T-helper 2 cell (primary cell): ENCODE measurements at places on chromosomes 5 and 9.

DNA sequence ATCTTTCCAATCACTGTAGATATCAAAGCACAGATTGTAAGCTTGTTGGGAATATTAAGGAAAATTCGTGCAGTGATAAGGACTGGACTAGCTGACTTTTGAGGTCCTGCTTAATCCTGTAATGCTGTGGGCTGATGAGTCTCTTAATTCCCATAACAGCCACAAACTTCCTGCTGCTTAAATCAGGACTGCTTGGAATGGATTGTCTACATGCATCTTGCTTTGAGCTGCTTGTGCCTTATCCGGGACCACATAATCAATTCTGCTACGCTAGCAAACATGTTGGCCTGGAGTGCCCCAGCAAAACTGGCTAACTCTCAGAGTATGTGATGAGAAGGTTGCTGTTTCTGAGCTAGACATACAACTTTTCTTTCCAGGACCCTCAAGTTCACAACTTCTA lies 79.6 kb downstream of the SNCAIP start:
- no peak for DNase-seq

DNA sequence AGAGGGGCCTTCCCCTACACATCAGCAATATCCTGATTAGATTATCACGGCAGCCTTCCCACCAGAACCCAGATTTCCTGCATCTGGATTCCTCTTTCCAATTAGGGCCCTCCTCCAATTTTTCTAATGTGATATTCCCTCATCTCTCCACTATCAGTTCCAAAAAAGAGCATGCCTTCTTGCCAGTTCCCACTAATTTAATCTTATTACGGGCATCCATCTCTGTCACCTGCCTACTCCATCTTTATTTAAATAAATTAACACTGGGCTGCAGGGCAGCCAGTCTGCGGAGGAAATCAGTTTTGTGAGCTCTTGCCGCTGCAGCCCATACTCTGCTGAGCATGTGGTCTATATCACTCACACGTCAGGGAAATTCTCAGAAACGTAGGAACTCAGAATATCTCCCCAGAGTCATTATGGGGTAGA lies 16.6 kb upstream of the FBP2 start:
- DNase-seq, result no peak

DNA sequence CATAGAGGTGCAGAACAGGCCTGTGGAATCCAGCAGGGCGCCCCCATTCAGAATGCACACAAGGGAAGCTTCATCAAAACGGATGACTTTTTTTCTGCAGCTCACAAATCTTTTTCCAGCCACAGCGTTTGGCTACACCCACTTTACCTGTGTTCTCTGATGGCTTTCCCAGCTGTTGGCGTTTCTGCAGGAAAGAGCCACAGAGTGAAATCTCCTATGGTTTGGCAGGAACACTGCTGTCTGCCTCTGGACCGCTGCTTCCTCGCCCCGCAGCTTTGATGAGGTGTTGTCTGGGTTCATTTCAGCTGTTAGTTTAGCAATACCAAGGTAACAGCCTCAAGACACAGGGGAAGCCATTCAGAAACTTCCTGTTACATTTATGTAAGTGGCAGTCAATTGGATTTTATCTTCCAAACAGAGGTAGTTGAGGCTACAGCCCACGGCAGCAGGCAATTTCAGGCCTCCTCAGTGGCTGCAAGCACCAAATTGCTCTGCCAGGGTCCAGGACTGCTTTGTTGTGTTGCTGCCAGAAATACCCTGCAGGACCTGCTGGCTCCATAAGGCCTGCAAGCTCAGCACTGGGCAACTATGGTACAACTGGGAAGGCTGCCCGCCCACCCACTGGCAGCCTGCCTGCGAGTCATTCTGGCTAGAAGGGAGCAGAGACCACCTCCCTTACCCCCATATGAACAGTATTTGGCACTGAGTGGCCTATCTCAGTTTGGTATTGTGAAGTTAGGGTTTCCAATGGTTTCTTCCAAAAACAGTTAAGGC lies 96.7 kb downstream of the MVB12B start:
- DNase-seq, result peak; percentile 15

DNA sequence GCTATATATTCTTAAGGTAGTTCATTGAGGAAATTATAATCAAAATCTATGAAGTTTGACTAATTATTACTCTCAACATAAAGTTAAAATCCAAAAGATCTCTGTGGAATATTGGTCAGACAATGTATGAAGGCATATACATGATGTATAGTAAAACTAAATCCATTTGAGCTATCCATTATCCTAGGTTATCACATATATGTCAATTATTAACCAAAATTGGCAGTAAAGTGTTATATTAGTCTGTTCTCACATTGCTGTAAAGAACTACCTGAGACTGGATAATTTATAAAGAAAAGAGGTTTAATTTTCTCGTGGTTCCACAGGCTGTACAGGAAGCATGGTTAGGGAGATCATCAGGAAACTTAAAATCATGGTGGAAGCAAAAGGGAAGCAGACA lies 511.7 kb upstream of the SGCD start:
- DNase-seq, result no peak

GRCh38 chr5:127517110-127517479 lies 345 bp upstream of the PRRC1 start:
- no peak for DNase-seq

- DNase-seq, result no peak
Observed at GRCh38 chr9:13354733-13355132, 75.2 kb upstream of the MPDZ start.

GRCh38 chr9:15572200-15572770 lies 19.4 kb downstream of the CCDC171 start:
- DNase-seq, result no peak

DNA sequence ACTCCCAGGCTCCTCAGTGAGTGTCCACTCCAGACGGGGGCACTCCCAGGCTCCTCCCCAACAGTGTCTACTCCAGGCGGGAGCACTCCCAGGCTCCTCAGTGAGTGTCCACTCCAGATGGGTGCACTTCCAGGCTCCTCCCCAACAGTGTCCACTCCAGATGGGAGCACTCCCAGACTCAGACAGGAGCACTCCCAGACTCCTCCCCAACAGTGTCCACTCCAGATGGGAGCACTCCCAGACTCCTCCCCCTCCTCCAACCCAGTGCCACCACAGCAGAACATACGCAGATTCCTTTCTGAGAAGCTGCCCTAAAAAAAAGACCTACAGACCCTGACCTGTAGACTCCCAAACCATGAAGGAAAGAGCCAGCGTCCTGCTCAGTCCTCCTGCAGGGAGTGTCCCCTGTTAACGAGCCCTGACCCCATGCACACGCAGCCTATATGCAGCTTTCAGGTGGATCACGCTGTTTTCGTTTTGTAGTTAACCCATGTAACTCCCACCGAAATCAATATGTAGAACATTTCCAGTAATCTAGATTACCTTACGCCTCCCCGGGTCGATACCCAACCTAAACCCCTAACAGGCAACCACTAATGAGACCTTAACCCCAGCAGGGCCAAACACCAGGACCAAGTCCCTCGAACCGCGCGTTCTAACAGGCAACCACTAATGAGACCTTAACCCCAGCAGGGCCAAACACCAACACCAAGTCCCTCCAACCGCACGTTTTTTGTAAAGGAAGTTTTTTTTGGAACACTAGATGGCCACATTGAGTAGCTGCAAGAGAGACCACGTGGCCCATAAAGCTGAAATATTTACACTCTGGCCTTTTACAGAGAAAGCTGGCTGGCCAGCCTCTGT lies 15.7 kb downstream of the PNPLA7 start:
- no peak for DNase-seq

- no peak for DNase-seq
Observed at GRCh38 chr9:76459694-76460635, 983 bp downstream of the GCNT1 start.

- peak; percentile 80 for DNase-seq
Observed at GRCh38 chr5:160467555-160468362, 46.1 kb downstream of the PTTG1 start.

DNA sequence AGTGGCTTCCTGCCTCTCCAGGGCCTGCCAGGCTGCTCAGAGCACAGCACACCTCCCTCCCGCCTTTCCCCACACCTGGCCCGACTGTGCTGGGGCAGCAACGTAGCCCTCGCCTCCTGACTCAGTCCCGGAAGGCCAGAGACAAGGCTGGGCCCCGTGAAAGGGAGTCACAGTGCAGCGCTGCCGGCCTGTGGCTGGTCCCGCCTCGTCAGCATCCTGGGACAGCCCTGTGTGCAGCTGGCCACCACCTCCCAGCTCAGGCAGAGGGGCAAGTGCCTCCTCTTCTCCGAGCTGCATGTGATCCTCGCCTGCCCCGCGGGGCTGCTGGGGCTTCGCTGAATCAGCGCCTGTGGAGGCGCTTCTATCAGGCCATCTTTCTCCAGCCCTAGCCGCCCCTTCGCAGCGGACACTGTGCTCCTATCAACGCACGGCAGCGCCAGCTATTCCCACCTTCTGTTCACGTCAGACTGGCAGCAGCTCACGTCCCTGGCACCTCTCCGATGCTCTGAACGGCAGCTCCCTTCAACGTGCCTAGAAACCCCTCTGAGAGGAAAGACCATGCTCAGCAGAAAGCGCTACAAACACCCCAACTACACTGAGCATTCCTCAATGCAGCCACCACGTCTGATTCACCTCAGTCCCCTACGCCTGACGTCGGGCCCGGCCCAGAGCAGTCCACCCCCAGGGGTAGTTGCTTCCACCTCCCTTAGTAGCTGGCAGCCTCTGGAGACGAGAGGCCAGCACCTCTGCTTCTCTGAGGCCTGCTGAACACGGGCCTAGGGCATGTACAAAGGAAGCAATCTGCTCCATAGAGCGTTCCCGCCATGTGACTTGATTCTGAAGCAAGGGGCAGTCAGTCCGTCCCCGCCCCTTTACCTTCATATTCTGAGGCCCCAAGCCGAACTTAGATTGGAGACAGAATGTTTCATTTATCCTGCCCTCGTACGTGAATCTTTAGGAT lies 78.8 kb downstream of the GPR21 start:
- DNase-seq, result no peak

GRCh38 chr9:126907058-126907457 lies 7.5 kb upstream of the RALGPS1 start:
- no peak for DNase-seq

DNA sequence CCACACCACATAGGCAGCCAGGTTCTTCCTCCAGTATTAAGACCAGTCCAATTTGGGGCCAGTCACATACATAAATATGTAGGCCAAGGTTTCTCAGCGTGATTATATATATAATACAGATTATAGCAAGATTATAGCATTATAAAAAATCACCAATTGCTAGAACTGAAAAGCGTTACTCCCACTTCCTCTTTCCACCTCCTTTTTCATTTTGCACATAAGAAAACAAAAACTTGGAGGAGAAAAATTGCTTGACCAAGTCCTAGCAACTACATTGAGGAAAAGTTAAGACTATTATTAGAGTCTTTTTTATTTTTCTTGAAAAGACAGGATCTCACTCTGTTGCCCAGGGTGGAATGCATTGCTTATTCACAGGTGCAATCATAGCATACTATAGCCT lies 262.7 kb upstream of the KCNN2 start:
- DNase-seq, result no peak

GRCh38 chr5:160324886-160325285 lies 12.5 kb upstream of the CCNJL start:
- no peak for DNase-seq

DNA sequence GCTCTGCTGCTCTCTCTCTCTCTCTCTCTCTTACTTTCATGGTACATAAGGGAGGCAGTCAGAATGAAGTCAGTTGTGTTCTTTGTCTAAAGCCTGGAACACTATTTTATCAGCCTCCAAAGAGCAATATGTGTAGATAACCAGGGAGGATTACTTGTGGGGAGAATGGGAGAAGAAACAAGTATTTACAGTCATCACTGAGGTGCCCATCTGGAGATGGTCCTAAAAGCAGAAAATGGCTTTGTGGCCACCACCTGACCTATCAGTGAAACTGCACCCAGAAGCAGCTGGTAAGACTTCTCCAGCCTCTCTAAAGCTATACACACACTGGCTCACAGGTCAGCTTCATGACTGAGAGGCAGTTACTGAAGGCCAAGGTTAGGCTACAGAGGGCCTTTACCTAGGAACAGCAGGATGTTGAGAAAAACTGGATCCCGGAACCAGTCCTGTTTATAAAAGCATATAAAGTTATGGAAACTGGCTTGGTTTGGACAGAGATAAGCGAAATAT lies 75.1 kb downstream of the MRPS27 start:
- no peak for DNase-seq

GRCh38 chr9:99433555-99433954 lies 211.5 kb downstream of the SEC61B start:
- no peak for DNase-seq

GRCh38 chr5:68482199-68482598 lies 266.6 kb downstream of the PIK3R1 start:
- no peak for DNase-seq

DNA sequence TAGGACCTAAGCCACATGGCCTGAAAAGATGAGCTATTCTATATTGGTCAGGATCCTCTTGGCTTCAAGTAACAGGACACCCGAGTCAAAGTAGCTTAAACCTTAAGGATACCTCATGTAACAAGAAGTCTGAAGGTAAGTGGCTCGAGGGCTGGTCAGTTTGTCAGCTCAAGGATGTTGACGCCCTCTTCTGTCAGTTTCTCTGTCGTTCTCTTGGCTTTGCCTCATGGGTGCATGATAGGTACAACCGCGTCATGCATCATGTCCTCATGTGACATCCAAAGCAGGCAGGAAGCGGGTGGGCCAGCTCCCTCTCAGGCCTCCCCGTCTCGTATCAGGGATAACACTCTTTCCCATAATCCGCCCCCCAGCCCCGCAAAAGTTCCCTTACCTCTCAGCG lies 22.1 kb upstream of the TCERG1 start:
- no peak for DNase-seq
